T-helper 2 cell treated with Interferon-gamma antibody and Interleukin-4, amounts not matched to agents 5 μg/mL and 100 μg/mL, for 36 hours (primary cell): ENCODE measurements at places on chromosomes 3 and 15.

GRCh38 chr3:34676436-34676835, 878.0 kb downstream of the PDCD6IP start:
- no peaks in the 10 kb centered on the region for H3K4me1 ChIP-seq
- H3K4me3 ChIP-seq, result no peak overlapping the region
- no peak for DNase-seq
- H3K27ac ChIP-seq, result no peak overlapping the region

GRCh38 chr3:191695815-191696153, 234.8 kb downstream of the PYDC2 start:
- no peak overlapping the region for H3K4me3 ChIP-seq
- no peaks in the 10 kb centered on the region for H3K36me3 ChIP-seq
- H3K27ac ChIP-seq, result no peak overlapping the region
- no peaks in the 10 kb centered on the region for H3K4me1 ChIP-seq

GRCh38 chr15:50358845-50359244, 3.8 kb upstream of the GABPB1 start:
- no peak overlapping the region for H3K4me3 ChIP-seq
- H3K27ac ChIP-seq, result no peak overlapping the region
- peaks cover 54% of the 10 kb centered on the region for H3K36me3 ChIP-seq
- peaks cover 2% of the 10 kb centered on the region for H3K27me3 ChIP-seq

DNA sequence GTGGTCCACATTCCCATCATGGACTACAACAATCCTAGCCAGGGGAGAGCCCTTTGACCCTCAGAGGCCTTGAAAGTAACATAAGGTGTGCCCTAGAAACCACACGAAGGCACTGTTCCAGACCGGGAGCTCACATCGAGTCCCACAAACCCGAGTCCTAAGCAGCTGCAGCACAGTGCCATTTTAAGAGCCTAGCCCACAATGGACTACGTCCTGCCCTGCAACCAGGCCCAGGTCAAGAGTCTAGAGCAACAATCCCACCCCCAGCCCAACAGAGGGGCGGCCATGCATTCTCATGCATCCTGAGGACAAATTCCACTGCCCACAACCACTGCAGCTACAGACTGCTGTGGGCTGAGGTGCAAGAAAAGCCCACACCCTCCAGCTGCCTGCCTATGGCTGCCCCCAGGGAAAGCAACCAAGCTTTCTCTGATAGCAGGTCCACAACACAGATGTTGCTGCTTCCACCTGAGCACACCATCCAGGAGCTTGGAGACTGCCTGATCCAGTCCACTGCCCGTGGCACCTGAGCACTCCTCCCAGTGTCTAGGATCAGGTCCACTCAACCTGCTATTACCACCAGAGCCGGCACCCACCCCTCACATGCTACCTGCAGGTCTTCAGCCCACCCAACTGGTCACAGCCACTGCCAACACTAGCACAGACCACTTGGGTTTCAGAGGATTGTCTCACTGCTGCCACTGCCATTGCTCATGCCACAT, 56.8 kb downstream of the IGSF11 start:
- peaks cover 14% of the 10 kb centered on the region for H3K27me3 ChIP-seq
- H3K4me3 ChIP-seq, result no peak overlapping the region
- H3K4me1 ChIP-seq, result peaks cover 6% of the 10 kb centered on the region
- no peaks in the 10 kb centered on the region for H3K36me3 ChIP-seq
- no peak for DNase-seq

GRCh38 chr15:64542091-64542490, 81.7 kb downstream of the ZNF609 start:
- no peak for DNase-seq
- H3K27me3 ChIP-seq, result no peaks in the 10 kb centered on the region
